Lung (tissue), 17 donors: ENCODE measurements at places on chromosomes 5 and 9. TPM values are rescaled to one million over a fixed set of nuclear protein-coding genes. Genes with fewer than 3 reads are reported as not detected.
A peak's percentile ranks its signal among the peaks of the same experiment; 100 is the strongest.

DNA sequence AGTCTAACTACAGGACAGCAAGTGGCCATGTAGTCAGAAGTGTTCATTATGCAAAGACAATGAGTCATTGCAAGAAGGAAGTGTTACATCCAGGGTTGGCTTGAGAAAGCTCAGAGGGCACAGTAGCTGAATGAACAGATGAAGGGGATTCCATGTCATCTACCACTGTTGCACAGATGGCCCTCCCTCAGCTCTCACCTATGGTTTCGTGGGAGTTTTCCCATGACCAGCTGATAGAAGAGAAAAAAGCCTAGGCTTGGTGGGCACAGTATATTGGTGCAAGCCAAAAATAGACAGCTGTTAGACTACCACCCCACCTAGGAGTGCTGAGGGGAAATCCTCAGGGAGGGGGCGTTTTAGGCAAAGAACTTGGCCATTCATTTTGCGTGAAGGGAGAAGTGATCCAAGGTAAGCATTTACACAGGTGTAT lies 217.0 kb downstream of the DMRT2 start:
- DNase-seq, result no peak

- no peak for DNase-seq
Measured at GRCh38 chr5:143646961-143647360, 165.0 kb upstream of the HMHB1 start.

DNA sequence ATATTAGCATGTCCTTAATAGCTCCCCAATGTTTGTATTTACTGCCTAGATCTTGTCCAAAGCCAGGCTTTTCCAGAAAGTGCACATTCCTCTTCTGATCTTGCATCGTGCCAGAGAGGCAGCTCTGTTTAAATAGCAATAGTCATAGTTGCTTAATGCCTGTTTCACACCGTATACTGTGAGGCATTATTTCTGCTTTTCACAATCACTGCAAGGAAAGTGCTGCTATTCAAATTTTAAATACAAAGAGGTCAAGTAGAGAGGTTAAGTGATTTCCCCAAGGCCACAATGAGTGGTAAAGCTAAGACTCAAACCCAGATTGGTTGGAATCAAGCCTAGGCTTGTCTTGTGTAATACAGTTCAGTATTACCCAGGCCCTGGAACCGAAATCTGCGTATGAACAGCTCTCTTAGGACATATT lies 153.6 kb downstream of the SNX18 start:
- DNase-seq, result peak; percentile 68

DNA sequence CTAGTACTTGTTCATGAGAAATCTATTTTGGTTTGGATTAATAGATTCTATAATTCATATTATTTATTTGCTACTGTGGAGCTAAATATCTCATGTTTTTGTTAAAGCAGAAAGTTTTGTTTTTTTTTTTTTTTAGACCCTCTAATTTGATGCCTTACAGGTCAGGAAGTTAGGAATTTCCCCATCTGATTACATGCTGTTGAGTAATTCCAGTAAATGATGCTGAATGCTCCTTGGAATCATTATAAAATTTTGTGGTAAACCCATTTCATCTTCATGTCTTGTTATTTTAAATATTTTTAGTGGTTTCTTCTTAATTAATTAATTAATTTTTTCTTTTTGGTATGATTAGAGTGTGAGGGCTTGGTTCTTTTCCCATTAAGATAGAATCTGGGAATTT lies 35.6 kb downstream of the NNT start:
- no peak for DNase-seq

DNA sequence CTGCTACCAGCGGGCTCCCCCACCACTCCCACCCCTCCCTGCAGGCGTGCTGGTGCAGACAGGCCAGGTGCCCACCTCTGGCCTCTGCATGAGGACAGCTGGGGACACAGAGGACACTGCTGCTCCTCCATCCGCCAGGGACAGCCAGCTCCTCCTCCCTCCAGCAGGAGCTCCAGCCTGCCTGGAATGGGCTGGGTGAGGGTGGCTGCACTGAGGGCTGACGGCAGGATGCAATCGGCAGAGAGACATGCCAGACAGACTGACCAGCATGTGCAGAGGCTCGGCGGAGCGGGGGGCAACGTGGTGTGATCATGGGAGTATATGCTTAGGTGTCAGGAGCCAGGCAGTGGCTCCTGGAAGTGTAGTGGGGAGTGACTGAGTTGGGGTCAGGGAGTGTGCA lies 68.4 kb downstream of the RASGEF1C start:
- no peak for DNase-seq

DNA sequence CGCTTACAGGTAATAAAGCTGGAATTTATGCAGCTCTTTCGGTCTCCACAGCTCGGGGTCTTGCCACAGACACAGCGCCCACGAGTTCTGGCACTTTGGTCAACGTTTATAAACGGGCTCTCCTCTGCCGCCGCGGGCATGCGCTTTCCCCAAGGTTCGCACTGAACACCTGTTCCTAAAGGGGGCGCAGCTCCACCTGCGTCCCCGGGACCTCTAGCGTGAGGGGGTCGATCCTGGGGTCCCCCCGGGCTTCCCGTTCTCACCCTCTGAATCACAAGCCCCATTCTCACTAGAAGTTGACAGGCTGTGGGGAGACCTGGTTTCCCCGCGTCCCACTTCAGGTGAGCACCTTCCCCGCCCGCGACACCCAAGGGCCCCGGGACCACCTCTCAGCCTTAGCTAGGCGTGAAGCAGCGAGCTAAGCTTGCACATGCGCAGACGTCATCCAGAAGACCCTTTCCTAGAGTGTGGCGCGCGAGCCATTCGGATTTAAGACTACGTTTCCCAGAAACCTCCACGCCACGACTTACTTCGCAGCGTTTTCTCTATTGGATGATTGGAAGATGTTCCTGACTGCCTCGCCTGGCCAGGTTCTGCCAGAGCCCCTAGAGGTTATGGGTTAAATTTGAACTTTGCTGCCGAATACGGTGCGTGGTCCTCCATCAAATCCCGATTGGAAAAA lies 21.3 kb upstream of the ZNF782 start:
- DNase-seq, result peak; percentile 85

GRCh38 chr5:107322936-107323335 lies 347.8 kb downstream of the EFNA5 start:
- DNase-seq, result no peak

GRCh38 chr5:35640623-35641022 lies 23.0 kb downstream of the SPEF2 start:
- DNase-seq, result peak; percentile 23

GRCh38 chr5:143931476-143931875 lies 119.5 kb downstream of the HMHB1 start:
- DNase-seq, result peak; percentile 13

DNA sequence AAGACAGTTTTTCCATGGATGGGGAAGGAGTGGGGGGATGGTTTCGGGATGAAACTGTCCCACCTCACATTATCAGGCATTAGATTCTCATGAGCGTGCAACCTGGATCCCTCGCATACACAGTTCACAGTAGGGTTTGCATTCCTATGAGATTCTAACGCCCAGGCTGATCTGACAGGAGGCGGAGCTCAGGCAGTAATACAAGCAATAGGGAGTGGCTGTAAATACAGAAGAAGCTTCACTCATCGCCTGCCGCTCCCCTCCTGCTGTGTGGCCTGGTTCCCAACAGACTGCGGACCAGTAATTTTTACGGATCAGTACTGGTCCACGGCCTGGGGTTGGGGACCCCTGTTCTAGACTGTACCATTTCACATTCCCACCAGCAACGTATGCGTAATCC lies 68.3 kb upstream of the OTULINL start:
- DNase-seq, result no peak

- DNase-seq, result no peak
Measured at GRCh38 chr5:170168002-170168401, 62.3 kb downstream of the FOXI1 start.

DNA sequence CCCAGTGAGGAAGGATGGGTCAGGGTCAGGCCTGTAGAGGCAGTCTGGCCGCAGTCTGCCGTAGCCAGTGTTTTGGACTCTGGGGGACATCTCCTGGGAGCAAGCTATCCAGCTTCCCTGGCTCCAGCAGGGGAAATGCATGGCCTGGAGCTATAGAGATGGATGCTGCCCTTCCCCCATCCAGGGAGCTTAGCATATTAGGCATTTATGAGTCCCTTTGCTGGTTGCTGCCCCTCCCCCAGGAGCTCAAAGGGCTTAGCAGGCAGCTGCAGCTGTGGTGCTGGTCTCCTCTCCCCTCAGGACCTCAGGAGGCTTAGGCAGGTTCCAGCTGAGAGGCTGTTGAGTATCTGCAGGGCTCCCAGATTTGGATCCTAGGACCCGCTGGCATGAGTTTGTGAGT lies 1158.7 kb downstream of the DTWD2 start:
- DNase-seq, result no peak

GRCh38 chr9:7115606-7116005 lies 357.8 kb downstream of the KDM4C start:
- DNase-seq, result no peak

- peak; percentile 35 for DNase-seq
Measured at GRCh38 chr5:139670369-139671095, 22.4 kb downstream of the CXXC5 start.

DNA sequence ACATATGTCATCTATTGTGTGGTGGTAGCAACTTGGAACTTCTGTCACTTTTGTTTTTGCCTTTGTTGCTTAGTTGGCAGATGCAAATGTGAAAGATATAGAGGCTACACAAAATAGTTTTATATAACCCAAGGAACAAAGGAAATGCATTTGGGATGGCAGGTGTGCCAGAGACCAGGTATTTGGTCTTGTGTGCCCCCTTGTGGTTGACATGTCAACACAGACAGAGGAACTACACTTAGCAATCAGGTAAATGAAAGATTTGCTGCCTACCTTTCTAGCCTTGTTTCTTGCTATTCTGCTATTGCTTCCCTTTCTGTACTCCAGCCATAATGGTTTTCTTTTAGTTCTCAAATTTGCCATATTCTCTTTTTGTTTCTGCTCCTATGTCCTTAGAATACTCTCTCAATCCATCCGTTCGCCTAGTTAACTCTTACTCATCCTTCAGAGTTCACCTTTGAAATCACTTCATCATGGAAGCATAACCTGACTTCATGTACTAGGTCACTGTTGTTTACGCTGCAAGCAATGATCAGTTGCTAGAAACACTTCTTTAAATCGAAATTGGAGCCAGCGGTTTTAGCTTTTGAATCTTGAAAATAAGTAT lies 119.5 kb downstream of the TRPM3 start:
- peak; percentile 3 for DNase-seq

- DNase-seq, result no peak
Measured at GRCh38 chr9:6439051-6439703, 26.2 kb downstream of the UHRF2 start.

GRCh38 chr5:42390115-42390514 lies 33.1 kb upstream of the GHR start:
- DNase-seq, result no peak

DNA sequence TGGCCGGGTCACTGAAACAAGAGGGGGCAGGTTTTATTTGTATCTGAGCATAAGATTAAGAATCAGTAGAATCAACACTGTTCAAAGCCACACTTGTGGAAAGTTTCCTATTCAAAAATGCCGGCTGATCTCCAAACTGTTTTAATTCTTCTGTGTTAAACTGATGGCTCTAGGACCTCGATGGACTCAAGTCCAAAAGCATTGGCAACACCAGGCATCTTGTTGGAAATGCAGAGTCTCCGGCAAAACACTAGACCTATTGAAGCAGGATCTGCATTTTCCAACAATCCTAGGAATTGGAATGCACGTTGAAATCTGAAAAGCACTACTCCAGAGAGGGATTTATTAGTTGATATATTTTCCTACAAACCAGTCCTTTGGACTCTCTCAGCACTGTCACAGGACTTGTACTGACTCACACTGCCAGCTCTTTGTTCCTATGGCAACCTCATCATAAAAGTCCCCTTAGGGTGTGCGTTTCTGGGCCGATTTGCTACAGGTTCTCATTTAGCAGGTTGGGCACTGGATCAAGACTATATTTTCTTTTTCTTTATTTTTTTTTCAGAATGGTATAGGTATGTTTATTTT lies 48.1 kb upstream of the PCA3 start:
- no peak for DNase-seq

GRCh38 chr5:127612441-127613141 lies 36.3 kb upstream of the CTXN3 start:
- DNase-seq, result no peak

DNA sequence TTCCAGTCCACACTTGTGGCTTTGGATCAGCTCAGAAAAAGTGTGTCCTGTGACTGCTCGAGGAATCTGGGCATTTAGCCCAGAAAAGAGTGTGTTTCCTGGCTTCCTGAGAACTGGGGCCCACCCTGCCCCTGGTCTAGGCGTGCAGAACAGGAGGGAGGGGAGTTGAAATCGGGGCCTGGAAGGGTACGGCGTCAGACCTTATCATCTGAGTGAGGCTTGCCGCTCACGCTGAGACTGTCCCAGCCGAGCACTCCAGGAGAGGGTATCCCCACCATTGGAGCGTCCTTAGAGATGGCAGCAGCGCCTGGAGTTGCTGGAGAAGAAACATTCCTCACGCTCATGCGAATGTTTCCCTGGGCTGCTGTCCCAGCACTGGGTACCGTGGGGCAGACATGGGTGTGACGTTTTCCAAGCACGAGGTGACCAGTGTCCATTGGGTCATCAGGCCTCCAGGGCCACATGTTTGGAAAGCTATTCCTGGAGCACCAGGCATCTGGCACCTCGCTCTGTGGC lies 22.5 kb downstream of the NEK6 start:
- DNase-seq, result peak; percentile 95

DNA sequence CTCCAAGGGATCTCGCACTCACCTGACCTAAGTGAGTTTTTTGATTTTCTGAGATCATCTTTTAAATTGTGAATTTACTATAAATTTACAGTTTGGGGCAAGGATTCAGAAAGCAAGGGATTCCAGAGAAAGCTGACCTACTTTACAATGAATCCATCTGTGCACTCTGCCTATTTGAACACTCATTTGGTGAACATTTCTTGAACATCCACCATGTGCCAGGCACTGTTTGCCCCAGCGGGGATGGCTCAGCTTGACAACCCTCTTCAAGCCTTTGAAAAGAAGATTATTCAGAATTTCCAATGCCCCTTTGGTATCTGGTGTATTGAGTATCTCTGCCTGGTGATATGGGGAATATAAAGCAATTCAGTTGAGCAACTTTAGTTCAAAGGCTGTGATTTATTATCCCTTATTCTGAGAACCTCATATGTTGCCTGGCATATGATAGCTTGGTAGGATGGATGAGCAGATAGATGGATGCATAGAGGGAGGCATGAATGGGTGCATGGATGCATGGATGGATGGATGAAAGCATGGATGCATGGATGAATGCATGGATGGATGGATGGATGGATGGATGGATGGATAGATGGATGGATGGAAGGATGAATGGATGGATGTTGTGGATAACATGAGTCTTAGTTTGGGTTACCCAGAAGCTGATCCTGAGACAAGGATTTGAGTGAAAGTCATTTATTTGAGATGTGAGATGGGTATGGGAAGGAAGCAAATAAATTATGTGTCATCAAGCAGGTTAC lies 149.7 kb upstream of the ZNF366 start:
- DNase-seq, result no peak

- no peak for DNase-seq
Measured at GRCh38 chr5:115430374-115430773, 114.2 kb downstream of the FEM1C start.

Gene ADGRV1
- total RNA-seq, result 66.2 TPM

Gene SPATA31C1
- total RNA-seq, result not detected

Gene KLF4
- 61.0 TPM for total RNA-seq

Gene FOXD4L5
- 0.25 TPM for total RNA-seq

Gene FAM221B
- total RNA-seq, result 0.14 TPM

Gene MOB3B
- total RNA-seq, result 12.9 TPM

Gene SLC34A3
- not detected for total RNA-seq

Gene PRSS3
- not detected for total RNA-seq

Gene SLC46A2
- 15.6 TPM for total RNA-seq
